ENCODE measurements at places on chromosomes 1 and 21.
A peak's percentile ranks its signal among the peaks of the same experiment; 100 is the strongest.

DNA sequence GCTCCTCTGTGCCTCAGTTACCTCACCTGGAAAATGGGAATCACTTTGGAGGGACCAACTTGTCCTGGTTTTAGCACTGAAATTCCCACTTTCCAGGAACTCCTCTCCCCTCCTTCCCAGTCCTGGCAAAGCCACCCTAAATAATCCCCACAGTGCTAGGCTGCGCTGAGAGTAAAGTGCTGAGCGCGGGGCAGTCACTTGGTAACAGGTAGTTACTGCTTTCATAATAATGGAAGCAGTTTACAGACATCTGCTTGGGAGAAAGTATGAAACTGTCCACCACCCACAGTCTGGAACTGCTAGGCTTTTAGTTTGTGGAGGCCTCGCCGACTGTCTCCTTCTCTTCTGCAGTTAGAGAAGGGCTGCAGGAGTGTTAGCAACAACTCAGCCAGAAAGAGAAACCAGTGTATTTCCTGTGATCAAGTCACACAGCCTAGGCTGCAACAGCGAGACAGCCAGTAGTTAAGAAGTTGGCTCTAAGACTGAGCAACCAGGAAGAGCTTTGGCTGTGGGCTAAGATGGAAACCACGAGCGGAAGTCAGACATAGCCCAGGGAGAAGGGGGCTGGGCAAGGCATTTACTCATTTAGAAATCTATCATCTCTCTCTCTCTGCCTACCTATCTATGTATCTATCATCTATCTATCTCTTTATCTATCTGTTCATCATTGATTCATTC is 30.8 kb upstream of the ABCG1 start:
- peak; percentile 53 for DNase-seq

- no peak for DNase-seq
Measured at GRCh38 chr1:38249001-38249400, 202.4 kb upstream of the POU3F1 start.

- no peak for DNase-seq
Measured at GRCh38 chr1:6270401-6270800, 9.5 kb upstream of the GPR153 start.

DNA sequence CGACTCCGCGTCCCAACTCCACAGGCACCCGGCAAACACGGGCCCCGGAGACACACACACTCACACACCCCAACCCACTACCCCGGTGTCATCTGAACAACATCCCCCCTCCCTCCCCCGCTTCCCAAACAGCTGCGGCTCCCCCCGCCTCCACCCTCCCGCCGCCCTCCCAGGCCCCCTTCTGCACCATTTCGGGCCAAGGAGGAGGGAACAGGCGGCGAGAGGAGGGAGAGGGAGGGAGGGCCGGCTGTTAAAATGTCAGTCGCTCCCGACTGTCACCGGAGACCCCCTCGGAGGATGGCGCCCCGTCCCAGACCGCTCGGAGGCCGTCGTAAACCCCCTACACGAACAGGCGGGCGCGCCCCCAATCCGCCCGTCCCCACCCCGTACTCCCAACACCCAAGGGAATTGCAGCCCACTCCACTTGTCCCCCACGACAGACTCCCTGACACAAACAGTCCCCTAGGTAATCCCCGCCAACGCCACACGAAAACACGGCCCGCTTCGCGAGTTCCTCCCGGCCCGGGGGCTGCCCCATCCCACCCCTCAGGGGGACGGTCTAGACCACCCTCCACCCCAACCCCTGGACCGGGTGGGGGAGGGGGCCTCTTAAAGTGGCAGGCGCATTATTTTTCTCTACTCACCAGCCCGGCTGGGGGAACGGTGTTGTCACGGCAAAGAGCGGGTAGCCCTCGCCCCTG is 583 bp downstream of the MEF2D start:
- no peak for DNase-seq

DNA sequence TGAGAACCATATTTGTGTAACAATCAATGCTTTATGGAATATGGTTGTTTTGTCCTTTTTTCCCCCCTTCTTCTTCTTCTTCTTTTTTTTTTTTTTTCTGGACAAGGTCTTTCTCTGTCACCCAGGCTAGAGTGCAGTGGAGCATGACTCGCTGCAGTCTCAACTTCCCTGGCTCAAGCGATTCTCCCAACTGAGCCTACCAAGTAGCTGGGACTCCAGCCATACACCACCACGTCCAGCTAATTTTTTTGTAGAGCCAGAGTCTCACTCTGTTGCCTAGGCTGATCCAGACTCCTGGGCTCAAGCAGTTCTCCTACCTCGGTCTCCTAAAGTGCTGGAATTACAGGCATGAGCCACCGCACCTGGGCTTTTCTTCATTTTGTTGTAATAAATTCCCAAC is 86.7 kb downstream of the FMN2 start:
- no peak for DNase-seq

Measured in GM12892 (cell line).